ENCODE measurements at places on chromosomes 4 and X. TPM values are rescaled to one million over a fixed set of nuclear protein-coding genes. Genes with fewer than 3 reads are reported as not detected.

Gene SULT1E1
- 13.5 TPM for total RNA-seq

Gene SFRP2
- total RNA-seq = 8.3 TPM

Gene F8A2
- not detected for total RNA-seq

Gene OTUD6A
- total RNA-seq = not detected

Gene GASK1B
- total RNA-seq = 7.4 TPM

Gene TMSB15A
- not detected for total RNA-seq

Gene RHOXF2
- not detected for total RNA-seq

Gene STK26
- 20.0 TPM for total RNA-seq

Gene CDS1
- 18.9 TPM for total RNA-seq

Gene ADAM29
- not detected for total RNA-seq

- H3K27me3 ChIP-seq = no peaks in the 10 kb centered on the region
- no peak for DNase-seq
- H3K4me3 ChIP-seq = no peak overlapping the region
- H3K4me1 ChIP-seq = no peaks in the 10 kb centered on the region
These were observed 503.5 kb upstream of the ARX start for GRCh38 chrX:25519258-25519657.

- no peaks in the 10 kb centered on the region for H3K27me3 ChIP-seq
- no peak for DNase-seq
- H3K4me1 ChIP-seq = peaks cover 12% of the 10 kb centered on the region
- H3K4me3 ChIP-seq = no peak overlapping the region
These were observed 60.2 kb upstream of the MSN start for GRCh38 chrX:65607070-65607742.

DNA sequence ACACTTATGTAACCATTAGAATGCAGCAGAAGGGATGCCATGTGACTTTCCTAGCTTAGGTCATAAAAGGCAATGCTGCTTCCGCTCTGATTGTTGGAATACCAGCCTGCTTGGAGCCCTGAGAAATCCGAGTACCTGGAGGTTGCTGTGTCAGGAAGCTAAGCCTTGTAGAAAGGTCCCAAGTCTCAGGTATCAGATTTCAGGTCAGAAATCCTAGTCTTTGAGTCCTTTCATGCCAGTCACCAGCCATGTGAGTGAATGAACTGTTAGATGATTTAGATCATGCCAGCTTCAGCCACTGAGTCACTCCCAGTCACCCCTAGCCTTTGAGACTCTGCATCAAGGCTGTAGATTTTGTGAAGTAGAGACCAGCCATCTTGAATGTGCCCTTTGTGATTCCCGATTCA is 23.5 kb downstream of the RAP1GDS1 start:
- H3K4me1 ChIP-seq = peaks cover 18% of the 10 kb centered on the region
- H3K27me3 ChIP-seq = no peaks in the 10 kb centered on the region
- no peak overlapping the region for H3K27ac ChIP-seq
- no peak overlapping the region for H3K4me3 ChIP-seq
- DNase-seq = no peak

DNA sequence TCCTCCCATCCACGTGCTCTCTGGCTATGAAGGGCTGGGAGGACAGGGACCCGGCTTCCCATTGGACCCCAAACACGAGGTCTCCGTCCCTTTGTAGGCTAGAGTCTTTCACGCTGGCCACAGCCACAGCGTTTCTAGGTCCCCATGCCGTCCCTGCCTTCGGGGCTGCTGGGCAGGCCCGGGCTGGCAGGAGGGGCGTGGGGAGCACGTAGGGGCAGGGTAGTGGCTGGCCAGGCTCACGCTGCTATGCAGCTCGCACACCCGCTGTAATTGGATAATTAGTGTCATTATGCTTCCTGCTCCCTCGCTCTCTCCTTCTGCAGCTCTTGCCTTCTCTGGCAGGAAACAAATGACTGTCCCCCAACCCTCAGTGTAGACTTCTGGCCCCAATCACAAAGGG is 9.8 kb downstream of the ATP2B3 start:
- no peaks in the 10 kb centered on the region for H3K27me3 ChIP-seq
- H3K4me1 ChIP-seq = peaks cover 7% of the 10 kb centered on the region
- no peak overlapping the region for H3K4me3 ChIP-seq

DNA sequence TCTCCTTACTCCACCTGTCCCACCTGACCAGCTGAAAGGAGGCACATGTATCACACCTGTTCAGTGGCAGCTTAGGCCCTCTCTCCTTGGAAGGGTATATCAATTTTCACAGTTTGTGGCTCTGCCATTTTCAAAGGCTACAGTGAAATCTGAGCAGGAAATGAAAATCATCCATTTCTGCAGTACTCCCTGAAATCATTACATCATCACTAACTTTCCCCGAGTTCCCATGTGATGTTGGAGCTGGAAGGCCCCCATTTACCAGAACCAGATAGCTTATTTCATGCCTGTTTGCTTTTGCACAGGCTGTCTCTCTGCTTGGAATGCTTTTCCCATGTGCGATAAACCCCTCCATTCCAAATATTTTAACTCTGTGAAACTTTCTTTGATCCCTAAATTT is 31.0 kb upstream of the STX18 start:
- no peak for DNase-seq
- no peaks in the 10 kb centered on the region for H3K36me3 ChIP-seq
- no peak overlapping the region for H3K27ac ChIP-seq
- peaks cover 15% of the 10 kb centered on the region for H3K4me1 ChIP-seq
- H3K4me3 ChIP-seq = no peak overlapping the region

GRCh38 chrX:110316351-110317060 is 1.4 kb downstream of the AMMECR1 start:
- no peaks in the 10 kb centered on the region for H3K36me3 ChIP-seq
- peak overlapping the region; percentile 83 for H3K4me3 ChIP-seq
- no peaks in the 10 kb centered on the region for H3K4me1 ChIP-seq
- DNase-seq = no peak

- H3K4me1 ChIP-seq = no peaks in the 10 kb centered on the region
- no peaks in the 10 kb centered on the region for H3K36me3 ChIP-seq
- DNase-seq = no peak
- no peak overlapping the region for H3K27ac ChIP-seq
- no peaks in the 10 kb centered on the region for H3K27me3 ChIP-seq
These were observed 66.1 kb downstream of the KLHL4 start for GRCh38 chrX:87583679-87584078.

DNA sequence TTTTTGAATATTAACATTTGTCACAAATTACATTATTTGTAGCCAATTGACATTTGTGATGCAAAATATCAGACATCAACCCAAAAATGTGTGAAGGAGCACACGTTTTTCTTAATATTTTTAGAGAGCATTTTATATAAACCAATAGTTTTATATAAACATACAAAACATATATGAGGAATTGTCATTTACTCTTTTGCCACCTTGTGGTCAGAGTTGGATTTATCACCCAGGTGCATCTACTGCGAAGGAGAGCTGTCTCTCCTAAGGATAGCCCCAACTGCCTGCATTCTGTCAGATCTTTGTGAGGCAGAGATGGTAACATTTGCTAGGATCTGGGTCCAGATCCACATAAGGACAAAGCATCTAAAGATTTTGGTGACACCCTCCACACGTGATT is 2.5 kb upstream of the USP27X start:
- no peaks in the 10 kb centered on the region for H3K27me3 ChIP-seq
- H3K27ac ChIP-seq = no peak overlapping the region
- no peak overlapping the region for H3K4me3 ChIP-seq

- no peaks in the 10 kb centered on the region for H3K36me3 ChIP-seq
- no peaks in the 10 kb centered on the region for H3K27me3 ChIP-seq
- H3K4me3 ChIP-seq = no peak overlapping the region
- no peaks in the 10 kb centered on the region for H3K4me1 ChIP-seq
- H3K27ac ChIP-seq = peak overlapping the region; percentile 31
- no peak for DNase-seq
These were observed 148.8 kb downstream of the MGST2 start for GRCh38 chr4:139814323-139815015.

- no peak overlapping the region for H3K27ac ChIP-seq
- no peak for DNase-seq
- no peak overlapping the region for H3K4me3 ChIP-seq
- no peaks in the 10 kb centered on the region for H3K27me3 ChIP-seq
- H3K4me1 ChIP-seq = no peaks in the 10 kb centered on the region
- H3K36me3 ChIP-seq = no peaks in the 10 kb centered on the region
These were observed 77.0 kb downstream of the AFAP1 start for GRCh38 chr4:7862561-7863192.

GRCh38 chrX:39688576-39689375 is 409.0 kb downstream of the BCOR start:
- peak overlapping the region; percentile 63 for H3K27ac ChIP-seq
- H3K4me3 ChIP-seq = peak overlapping the region; percentile 66
- DNase-seq = no peak
- H3K4me1 ChIP-seq = peaks cover 24% of the 10 kb centered on the region
- H3K27me3 ChIP-seq = peaks cover 5% of the 10 kb centered on the region

DNA sequence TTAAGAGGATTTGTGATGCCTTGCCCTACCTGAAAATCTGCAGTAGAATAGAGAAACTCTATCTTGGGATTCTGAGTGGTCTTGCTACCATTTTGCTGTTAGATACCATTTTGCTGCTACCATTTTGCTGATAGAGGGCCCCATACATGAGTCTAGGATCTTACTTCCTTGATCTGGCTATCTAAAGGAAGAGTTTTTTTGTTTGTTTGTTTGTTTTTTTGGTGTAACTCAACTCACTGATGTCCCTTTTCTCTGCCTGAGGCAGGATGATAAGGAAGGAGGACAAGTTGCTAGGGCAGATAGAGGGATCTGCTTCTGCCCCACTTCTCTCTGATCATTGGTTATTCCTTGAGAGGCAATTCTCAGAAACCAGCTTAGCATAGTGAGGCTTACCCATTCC is 31.0 kb downstream of the XK start:
- no peak overlapping the region for H3K27ac ChIP-seq
- H3K36me3 ChIP-seq = no peaks in the 10 kb centered on the region
- no peaks in the 10 kb centered on the region for H3K4me1 ChIP-seq

- H3K4me3 ChIP-seq = no peak overlapping the region
- no peak for DNase-seq
- H3K27ac ChIP-seq = no peak overlapping the region
- H3K36me3 ChIP-seq = no peaks in the 10 kb centered on the region
- no peaks in the 10 kb centered on the region for H3K4me1 ChIP-seq
These were observed 24.0 kb upstream of the SNCA start for GRCh38 chr4:89860971-89861370.

DNA sequence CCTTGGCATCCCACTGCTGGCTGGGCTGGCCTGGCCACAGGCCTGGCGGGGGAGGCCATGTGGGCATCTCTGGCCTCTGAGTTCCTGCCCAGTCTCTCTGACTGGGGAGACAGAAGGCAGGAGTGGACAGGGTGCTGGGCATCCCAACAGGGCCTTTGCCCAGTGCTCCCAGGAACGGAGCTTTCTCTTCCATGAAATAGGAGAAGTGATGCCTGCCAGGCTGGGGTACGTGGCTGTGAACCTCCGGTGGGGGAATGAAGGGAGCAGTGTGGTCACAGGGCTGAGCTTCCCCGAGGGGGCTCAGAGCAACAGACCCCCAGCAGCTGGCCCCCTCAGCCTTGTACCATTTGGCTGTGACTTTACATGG is 40.4 kb upstream of the HMX1 start:
- no peak overlapping the region for H3K27ac ChIP-seq
- H3K4me1 ChIP-seq = no peaks in the 10 kb centered on the region
- H3K27me3 ChIP-seq = no peaks in the 10 kb centered on the region
- no peaks in the 10 kb centered on the region for H3K36me3 ChIP-seq

- H3K4me1 ChIP-seq = no peaks in the 10 kb centered on the region
- no peak overlapping the region for H3K27ac ChIP-seq
- H3K36me3 ChIP-seq = no peaks in the 10 kb centered on the region
- no peak for DNase-seq
These were observed 151.3 kb upstream of the NUDT6 start for GRCh38 chr4:123073650-123074049.

DNA sequence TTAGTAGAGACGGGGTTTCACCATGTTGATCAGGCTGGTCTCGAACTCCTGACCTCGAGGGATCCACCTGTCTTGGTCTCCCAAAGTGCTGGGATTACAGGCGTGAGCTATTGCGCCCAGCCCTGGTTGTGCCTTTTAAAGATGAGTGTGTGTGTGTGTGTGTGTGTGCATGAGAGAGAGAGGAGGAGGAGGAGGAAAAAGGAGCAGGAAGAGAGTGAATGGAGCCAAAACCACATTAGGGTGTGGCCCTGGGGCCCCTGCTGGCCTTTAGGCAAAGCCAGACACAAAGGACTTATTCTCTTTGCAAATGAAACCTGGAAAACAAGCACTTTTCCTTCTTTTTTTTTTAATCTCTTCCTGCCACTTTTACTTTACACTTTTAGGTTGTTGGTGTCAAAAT is 48.2 kb upstream of the KLF3 start:
- no peak for DNase-seq
- H3K4me3 ChIP-seq = no peak overlapping the region
- H3K36me3 ChIP-seq = no peaks in the 10 kb centered on the region
- no peak overlapping the region for H3K27ac ChIP-seq

DNA sequence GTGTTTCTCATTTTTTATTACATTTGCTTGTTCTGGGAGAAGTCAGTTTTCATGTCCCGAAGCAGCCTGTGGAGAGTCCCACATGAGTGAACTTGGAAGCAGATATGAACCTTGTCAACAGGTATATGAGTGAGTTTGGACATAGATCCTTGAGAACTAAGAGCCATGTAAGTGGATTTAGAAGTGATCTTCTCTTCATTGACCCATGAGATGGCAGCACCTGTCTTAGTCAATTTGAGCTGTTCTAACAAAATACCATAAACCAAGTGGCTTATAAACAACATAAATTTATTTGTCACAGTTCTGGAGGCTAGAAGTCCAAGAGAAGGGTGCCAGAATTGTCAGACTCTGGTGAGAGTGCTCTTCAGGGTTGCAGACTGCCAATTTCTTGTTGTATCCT is 1043.8 kb downstream of the ADGRL3 start:
- H3K4me3 ChIP-seq = no peak overlapping the region
- no peaks in the 10 kb centered on the region for H3K27me3 ChIP-seq
- DNase-seq = no peak
- H3K27ac ChIP-seq = no peak overlapping the region

DNA sequence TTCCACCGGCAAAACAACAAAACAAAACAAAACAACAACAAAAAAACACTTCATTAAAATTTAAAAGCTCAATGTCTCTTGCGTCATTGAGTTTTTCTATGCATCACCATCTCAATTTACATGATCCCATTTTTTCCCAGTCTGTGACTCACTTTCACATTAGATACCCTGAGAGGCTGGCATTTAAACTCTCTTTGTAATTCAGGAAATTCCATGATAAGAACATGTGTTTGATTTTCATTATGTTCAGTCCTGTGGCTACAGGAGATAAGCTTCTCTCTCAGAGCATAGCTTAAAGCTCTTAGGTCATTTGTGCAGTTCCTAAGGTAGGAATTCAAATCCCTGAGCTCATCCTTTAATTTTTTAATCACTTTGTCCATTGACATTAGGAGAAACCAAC is 104.6 kb downstream of the NBDY start:
- H3K27ac ChIP-seq = no peak overlapping the region
- H3K27me3 ChIP-seq = peaks cover 4% of the 10 kb centered on the region
- no peaks in the 10 kb centered on the region for H3K36me3 ChIP-seq
- DNase-seq = no peak
- H3K4me1 ChIP-seq = no peaks in the 10 kb centered on the region

DNA sequence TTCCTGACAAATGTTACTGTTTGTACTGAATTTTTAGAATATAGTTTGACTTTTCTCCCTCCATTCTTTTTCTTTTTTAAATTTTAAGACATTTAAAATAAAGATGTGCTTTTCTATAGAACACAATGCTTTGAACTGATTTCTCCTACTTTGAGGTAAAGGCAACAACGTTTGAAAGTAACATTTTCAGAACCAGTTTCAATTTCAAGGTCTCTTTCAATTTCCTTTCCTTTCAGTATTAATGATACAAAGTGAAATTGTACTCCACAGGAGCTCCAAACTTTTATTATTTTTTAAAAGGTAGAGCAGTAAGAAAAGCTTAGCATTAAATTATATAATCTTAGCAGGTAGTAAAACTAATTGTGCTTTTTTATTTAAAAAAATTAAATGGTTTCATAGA is 54.9 kb downstream of the NDST4 start:
- no peaks in the 10 kb centered on the region for H3K4me1 ChIP-seq
- H3K4me3 ChIP-seq = no peak overlapping the region
- H3K36me3 ChIP-seq = no peaks in the 10 kb centered on the region
- no peak for DNase-seq
